ENCODE measurements at places on chromosomes 6 and 20. TPM values are rescaled to one million over a fixed set of nuclear protein-coding genes. Genes with fewer than 3 reads are reported as not detected.

GRCh38 chr20:47300071-47300470 lies 56.4 kb downstream of the ZMYND8 start:
- no peak overlapping the region for H3K4me3 ChIP-seq
- peaks cover 83% of the 10 kb centered on the region for H3K36me3 ChIP-seq
- no peak for DNase-seq

GRCh38 chr20:48262955-48263354 lies 477.7 kb upstream of the SULF2 start:
- H3K27me3 ChIP-seq = no peaks in the 10 kb centered on the region
- H3K4me1 ChIP-seq = no peaks in the 10 kb centered on the region
- DNase-seq = no peak
- no peak overlapping the region for H3K27ac ChIP-seq
- no peak overlapping the region for H3K4me3 ChIP-seq

GRCh38 chr6:142857796-142858555 lies 87.0 kb downstream of the HIVEP2 start:
- peak overlapping the region; percentile 24 for H3K4me3 ChIP-seq
- no peaks in the 10 kb centered on the region for H3K27me3 ChIP-seq

GRCh38 chr6:161947371-161947770 lies 673.5 kb upstream of the AGPAT4 start:
- no peak overlapping the region for H3K4me3 ChIP-seq
- H3K27me3 ChIP-seq = no peaks in the 10 kb centered on the region
- H3K36me3 ChIP-seq = no peaks in the 10 kb centered on the region
- no peak overlapping the region for H3K27ac ChIP-seq
- DNase-seq = no peak

- H3K27me3 ChIP-seq = no peaks in the 10 kb centered on the region
- H3K36me3 ChIP-seq = peaks cover 5% of the 10 kb centered on the region
Observed at GRCh38 chr6:118588626-118589025, 40.5 kb downstream of the PLN start.

DNA sequence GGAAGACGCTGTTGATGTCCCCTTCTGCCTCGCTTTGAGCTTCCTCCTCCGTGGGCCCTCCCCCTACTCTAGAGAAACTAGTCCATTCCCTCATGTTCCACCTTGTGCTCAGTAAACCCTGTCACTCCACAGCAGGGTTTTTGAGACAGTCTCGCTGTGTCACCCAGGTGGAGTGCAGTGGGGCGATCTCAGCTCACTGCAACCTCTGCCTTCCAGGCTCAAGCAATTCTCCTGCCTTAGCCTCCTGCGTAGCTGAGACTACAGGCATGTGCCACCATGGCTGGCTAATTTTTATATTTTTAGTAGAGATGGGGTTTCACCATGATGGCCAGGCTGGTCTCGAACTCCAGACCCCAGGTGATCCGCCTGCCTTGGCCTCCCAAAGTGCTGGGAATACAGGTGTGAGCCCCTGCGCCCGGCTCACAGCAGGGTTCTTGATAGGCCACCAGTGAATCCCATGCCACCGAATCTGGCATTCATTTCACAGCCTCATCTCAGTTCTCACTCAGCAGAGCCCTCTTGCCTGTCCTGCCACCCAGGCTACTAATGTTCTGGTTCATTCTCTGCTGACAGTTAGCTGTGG lies 36.0 kb downstream of the PANK2 start:
- H3K4me3 ChIP-seq = no peak overlapping the region
- no peaks in the 10 kb centered on the region for H3K4me1 ChIP-seq
- DNase-seq = no peak
- H3K36me3 ChIP-seq = peaks cover 26% of the 10 kb centered on the region

- no peak overlapping the region for H3K4me3 ChIP-seq
- H3K4me1 ChIP-seq = no peaks in the 10 kb centered on the region
- H3K27ac ChIP-seq = no peak overlapping the region
- H3K36me3 ChIP-seq = no peaks in the 10 kb centered on the region
- DNase-seq = no peak
Observed at GRCh38 chr6:153511896-153512496, 380.9 kb upstream of the RGS17 start.

- no peak overlapping the region for H3K27ac ChIP-seq
- no peak for DNase-seq
- H3K4me3 ChIP-seq = no peak overlapping the region
- no peaks in the 10 kb centered on the region for H3K36me3 ChIP-seq
- no peaks in the 10 kb centered on the region for H3K4me1 ChIP-seq
Observed at GRCh38 chr6:56387621-56388414, 140.4 kb upstream of the COL21A1 start.

GRCh38 chr6:43992783-43993644 lies 134.2 kb downstream of the MRPL14 start:
- DNase-seq = no peak
- H3K4me1 ChIP-seq = peaks cover 3% of the 10 kb centered on the region
- H3K27me3 ChIP-seq = no peaks in the 10 kb centered on the region
- no peak overlapping the region for H3K4me3 ChIP-seq

- DNase-seq = peak; percentile 89
- no peaks in the 10 kb centered on the region for H3K27me3 ChIP-seq
- peaks cover 17% of the 10 kb centered on the region for H3K4me1 ChIP-seq
- H3K4me3 ChIP-seq = peak overlapping the region; percentile 47
- H3K36me3 ChIP-seq = no peaks in the 10 kb centered on the region
Observed at GRCh38 chr20:4726710-4727397, 5.1 kb downstream of the PRND start.

DNA sequence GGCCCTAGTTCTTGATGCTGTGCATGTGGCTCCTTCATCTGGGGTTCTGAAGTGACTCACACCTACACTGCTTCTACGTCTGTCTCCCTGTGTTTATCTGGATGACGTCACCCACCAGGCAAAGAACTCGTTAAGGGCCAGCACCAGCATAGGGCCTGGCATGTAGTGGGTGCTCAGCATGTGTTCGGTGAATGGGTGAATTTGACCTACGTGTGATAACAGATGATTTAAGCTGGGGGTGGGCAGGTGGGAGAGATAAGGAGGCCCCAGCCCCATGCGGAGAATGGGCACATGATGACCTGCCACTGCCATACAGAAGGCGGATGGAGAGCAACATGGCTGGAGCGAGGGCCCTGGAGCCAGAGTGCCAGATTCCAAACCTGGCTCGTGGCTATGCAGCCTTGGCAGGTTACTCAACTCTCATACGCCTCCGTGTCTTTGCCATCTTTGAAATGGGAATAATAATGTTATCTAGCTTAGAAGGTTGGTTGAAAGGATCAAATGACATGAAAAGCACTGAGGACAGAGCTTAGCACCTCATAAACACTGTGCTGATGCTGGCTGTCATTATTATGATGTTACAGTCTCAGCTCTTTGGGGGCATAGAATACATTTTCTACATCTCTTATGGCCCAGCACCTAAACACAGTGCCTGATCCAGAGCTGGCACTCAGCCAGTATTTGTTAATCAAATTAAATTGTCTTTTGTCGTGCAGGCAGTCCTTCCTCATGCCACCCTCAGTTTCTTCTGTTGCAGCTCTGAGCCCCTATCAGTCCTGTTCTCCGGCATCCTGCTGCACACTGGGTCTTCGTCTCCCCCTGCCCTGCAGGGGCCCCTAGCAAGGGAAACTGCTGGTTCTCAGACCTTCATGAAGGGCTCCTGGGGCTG lies 39.6 kb downstream of the VEGFA start:
- no peaks in the 10 kb centered on the region for H3K4me1 ChIP-seq
- no peak overlapping the region for H3K4me3 ChIP-seq
- H3K27me3 ChIP-seq = no peaks in the 10 kb centered on the region
- no peak overlapping the region for H3K27ac ChIP-seq
- DNase-seq = no peak
- H3K36me3 ChIP-seq = no peaks in the 10 kb centered on the region

DNA sequence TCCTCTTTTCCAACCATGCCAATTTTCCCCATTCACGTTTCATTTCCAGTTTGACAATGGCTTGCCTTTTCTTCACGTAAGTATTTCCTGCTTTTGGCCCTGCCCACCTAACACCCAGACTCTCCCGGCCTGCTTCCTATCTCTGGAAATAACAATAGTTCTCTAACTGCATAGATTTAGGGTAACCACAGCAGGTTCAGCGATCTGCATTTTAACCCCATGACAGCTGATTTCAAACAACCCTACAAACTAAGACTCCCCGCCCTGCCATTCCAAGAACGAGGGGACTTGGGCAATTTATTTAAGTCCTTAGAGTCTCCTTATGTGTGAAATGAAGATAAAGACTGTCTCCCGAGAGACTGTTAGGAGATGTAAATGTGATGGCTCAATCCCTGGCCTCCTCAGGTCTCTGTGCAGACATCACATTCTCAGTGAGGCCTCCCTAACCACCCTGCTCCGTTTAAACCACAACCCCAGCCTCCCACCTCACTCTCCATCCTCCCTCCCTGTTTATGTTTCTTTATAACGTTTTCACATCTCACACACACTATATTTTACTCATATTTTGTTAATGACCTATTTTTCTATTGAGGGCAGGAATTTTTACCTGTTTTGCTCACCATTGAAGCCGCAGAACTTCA lies 134.8 kb downstream of the GJA10 start:
- DNase-seq = no peak
- no peak overlapping the region for H3K27ac ChIP-seq
- peaks cover 6% of the 10 kb centered on the region for H3K36me3 ChIP-seq
- no peak overlapping the region for H3K4me3 ChIP-seq

GRCh38 chr6:90274451-90275030 lies 22.1 kb downstream of the BACH2 start:
- no peaks in the 10 kb centered on the region for H3K27me3 ChIP-seq
- peak; percentile 94 for DNase-seq
- H3K36me3 ChIP-seq = peaks cover 21% of the 10 kb centered on the region
- peaks cover 55% of the 10 kb centered on the region for H3K4me1 ChIP-seq
- peak overlapping the region; percentile 95 for H3K27ac ChIP-seq

The ELOVL5 gene
- polyA plus RNA-seq = 149 TPM

The PAK5 gene
- not detected for polyA plus RNA-seq

The DNAAF9 gene
- polyA plus RNA-seq = 2.7 TPM

The LY6G6C gene
- 0.13 TPM for polyA plus RNA-seq
